Activated naive CD4-positive, alpha-beta T cell treated with anti-CD3 and anti-CD28 coated beads, Interleukin-2, amount 10 ng/mL, durations not matched to agents 7 days and 5 days (primary cell): ENCODE measurements at places on chromosomes 16 and 17.

DNA sequence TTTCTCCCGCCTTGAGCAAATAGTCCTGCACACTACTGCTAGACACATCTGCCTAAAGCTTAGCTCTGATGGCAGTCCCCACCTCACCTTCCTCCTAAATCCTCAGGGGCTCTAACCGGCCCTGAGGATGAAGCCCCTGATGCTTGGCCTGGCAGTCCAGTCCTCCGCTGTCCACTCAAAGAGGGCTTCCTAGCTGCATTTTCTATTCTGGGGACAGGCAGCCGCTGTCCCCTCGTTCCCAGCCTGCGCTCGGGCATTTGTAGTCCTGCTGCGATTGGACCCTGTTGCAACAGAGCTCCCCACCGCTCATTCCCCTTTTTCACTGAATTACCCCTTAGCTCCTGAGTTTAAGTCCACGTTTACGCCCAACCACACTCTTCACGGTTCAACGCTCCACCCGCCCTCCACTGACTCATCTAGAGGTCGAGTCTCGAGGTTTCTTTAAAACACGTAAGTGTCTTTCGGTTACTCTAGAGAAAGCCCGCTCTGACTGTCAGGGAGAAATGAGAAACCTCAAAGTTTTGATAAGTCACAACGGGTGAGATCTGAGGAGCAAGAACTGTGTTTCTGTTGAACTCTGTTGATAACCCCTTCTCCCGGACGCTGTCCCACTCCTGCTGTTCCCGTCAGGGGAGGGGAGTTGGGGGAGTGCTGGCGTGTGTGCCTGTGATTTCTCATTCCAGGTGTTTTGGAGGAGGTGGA lies 4.5 kb downstream of the CCR7 start:
- peaks cover 90% of the 10 kb centered on the region for H3K36me3 ChIP-seq
- peaks cover 69% of the 10 kb centered on the region for H3K4me1 ChIP-seq
- DNase-seq: peak; percentile 86
- peak overlapping the region; percentile 91 for H3K4me3 ChIP-seq

GRCh38 chr16:86833136-86833535 lies 254.8 kb downstream of the FOXL1 start:
- H3K36me3 ChIP-seq: no peaks in the 10 kb centered on the region
- H3K27me3 ChIP-seq: peaks cover 24% of the 10 kb centered on the region
- no peak for DNase-seq
- no peak overlapping the region for H3K27ac ChIP-seq

GRCh38 chr17:65527857-65528591 lies 33.4 kb downstream of the AXIN2 start:
- no peak overlapping the region for H3K4me3 ChIP-seq
- H3K4me1 ChIP-seq: peaks cover 43% of the 10 kb centered on the region
- peaks cover 21% of the 10 kb centered on the region for H3K27me3 ChIP-seq
- no peak overlapping the region for H3K27ac ChIP-seq

GRCh38 chr16:58022601-58023371 lies 2.8 kb upstream of the MMP15 start:
- H3K36me3 ChIP-seq: peaks cover 4% of the 10 kb centered on the region
- DNase-seq: no peak
- H3K27me3 ChIP-seq: peaks cover 38% of the 10 kb centered on the region
- peaks cover 19% of the 10 kb centered on the region for H3K4me1 ChIP-seq
- no peak overlapping the region for H3K4me3 ChIP-seq

GRCh38 chr17:76240461-76241203 lies at the start of gene RNF157:
Gene RNF157 (minus strand): TSS chr17:76240493. CDS start chr17:76240240, 253 bp downstream.
- no peaks in the 10 kb centered on the region for H3K27me3 ChIP-seq
- DNase-seq: peak; percentile 80
- peaks cover 35% of the 10 kb centered on the region for H3K36me3 ChIP-seq
- H3K27ac ChIP-seq: peak within 1 kb of the TSS; percentile 87
- peaks cover 81% of the 10 kb centered on the region for H3K4me1 ChIP-seq
- H3K4me3 ChIP-seq: peak within 1 kb of the TSS; percentile 87

DNA sequence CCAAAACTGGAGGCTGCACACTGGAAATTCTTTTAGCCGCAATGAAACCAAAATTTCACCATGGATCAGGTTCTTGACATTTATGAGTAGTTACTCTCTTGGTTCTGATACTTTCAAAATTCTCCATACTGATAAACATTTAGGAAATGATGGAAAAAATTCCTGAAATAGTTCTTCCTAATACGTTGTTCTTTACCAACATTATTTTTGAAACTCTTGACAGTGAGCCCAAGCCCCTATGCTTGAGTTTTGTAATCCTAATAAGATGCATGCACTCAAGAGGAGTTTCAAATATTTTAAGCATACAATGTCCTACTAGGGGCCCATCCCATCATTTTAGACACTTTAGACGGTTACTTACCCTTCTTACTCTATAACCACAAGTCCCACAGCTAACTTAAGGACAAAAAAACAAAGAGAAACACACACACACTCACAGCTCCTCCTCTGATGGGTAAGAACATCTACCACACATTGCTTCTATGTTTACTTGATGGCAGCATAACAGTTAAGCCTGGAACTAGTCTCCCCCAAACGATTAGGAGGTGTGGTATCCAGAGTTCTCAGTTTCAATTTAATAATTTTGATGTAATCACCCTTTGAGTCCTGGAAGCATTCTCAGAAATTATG lies 3.7 kb downstream of the VEZF1 start:
- peaks cover 4% of the 10 kb centered on the region for H3K27me3 ChIP-seq
- H3K4me1 ChIP-seq: peaks cover 57% of the 10 kb centered on the region
- DNase-seq: no peak
- H3K27ac ChIP-seq: no peak overlapping the region
- H3K36me3 ChIP-seq: peaks cover 54% of the 10 kb centered on the region
- no peak overlapping the region for H3K4me3 ChIP-seq

DNA sequence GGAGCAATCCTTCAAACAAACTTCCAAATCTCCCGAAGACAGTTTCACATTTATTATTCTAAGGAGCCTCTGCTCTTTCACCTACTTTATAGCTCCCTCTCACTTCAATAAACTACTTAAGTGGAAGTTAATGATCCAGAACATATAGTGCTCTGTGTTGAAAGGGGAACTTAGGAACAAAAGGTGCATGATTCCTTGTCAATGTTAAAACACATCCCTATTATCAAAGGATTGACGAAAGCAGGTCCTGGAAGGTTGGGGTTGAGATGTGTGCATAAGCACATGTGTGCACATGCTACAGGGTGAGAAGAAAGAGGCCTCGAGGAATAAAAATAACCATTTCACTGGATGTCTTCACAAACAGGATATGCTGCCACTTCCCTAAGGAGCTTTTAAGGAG lies 170.3 kb downstream of the SLC39A11 start:
- H3K4me1 ChIP-seq: no peaks in the 10 kb centered on the region
- DNase-seq: no peak
- no peaks in the 10 kb centered on the region for H3K36me3 ChIP-seq
- H3K27me3 ChIP-seq: no peaks in the 10 kb centered on the region

DNA sequence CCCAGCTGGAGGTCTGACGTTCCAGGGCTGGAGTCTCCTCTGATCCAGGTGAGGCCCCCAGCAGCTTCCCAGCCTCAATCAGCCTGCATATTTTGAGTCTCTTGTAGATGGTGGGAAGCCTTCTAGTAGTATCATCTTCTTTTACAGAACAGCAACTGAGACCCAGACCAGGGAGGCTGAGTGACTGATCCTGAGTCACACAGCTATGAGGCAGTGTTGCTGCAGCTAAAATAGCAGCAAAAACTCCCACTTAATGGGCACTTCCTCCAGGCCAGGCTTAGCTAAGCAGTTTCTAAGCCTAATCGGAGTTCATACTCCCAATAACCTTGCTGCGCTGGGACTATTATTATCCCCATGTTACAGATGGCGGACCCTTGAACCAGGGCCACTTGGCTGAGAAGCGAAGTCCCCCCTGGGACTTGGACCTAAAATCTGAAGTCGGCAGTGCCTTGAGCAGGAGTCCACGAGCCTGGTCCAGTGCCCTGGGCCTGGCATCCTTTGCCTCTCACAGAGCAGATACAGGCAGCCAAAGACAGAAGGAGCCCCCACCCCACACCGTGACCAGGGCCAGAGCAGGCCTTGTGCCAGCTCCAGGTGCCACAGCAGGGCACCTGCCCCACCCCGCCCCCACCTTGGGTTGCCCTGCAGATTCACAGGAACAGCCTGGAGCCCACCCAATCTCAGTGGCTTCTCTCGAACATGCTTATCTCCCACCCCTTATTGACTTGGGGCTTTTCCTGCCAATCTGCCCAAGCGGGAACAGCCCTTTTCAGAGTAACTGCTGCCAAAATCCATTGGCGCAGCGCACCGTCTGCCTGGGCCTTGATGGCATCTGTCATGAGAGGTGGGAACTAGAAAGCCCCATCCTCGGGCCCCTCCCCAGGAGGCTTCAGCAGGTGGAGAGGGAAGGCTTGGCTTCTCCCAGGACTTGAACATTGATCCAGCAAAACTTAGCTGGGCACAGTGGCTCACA lies 65.1 kb downstream of the SOCS1 start:
- H3K27me3 ChIP-seq: peaks cover 19% of the 10 kb centered on the region
- H3K36me3 ChIP-seq: peaks cover 8% of the 10 kb centered on the region
- H3K4me3 ChIP-seq: no peak overlapping the region

GRCh38 chr17:48611681-48612455 lies 1.1 kb upstream of the HOXB7 start:
- H3K4me3 ChIP-seq: peak overlapping the region; percentile 83
- peak overlapping the region; percentile 52 for H3K27ac ChIP-seq
- H3K36me3 ChIP-seq: peaks cover 1% of the 10 kb centered on the region
- DNase-seq: peak; percentile 37
- H3K4me1 ChIP-seq: peaks cover 39% of the 10 kb centered on the region

GRCh38 chr16:78317564-78318240 lies 218.2 kb downstream of the WWOX start:
- H3K27me3 ChIP-seq: no peaks in the 10 kb centered on the region
- no peak overlapping the region for H3K4me3 ChIP-seq
- no peaks in the 10 kb centered on the region for H3K36me3 ChIP-seq
- no peaks in the 10 kb centered on the region for H3K4me1 ChIP-seq
- DNase-seq: no peak

GRCh38 chr16:17845031-17845430 lies 374.3 kb upstream of the XYLT1 start:
- H3K27me3 ChIP-seq: no peaks in the 10 kb centered on the region
- no peak overlapping the region for H3K4me3 ChIP-seq
- H3K4me1 ChIP-seq: no peaks in the 10 kb centered on the region
- no peak overlapping the region for H3K27ac ChIP-seq
- no peaks in the 10 kb centered on the region for H3K36me3 ChIP-seq
